Activated CD8-positive, alpha-beta memory T cell treated with anti-CD3 and anti-CD28 coated beads for 1 hour (primary cell): ENCODE measurements at places on chromosomes 3 and 15.

- DNase-seq: no peak
These were observed 700 bp upstream of the BLM start for GRCh38 chr15:90716317-90716975.

DNA sequence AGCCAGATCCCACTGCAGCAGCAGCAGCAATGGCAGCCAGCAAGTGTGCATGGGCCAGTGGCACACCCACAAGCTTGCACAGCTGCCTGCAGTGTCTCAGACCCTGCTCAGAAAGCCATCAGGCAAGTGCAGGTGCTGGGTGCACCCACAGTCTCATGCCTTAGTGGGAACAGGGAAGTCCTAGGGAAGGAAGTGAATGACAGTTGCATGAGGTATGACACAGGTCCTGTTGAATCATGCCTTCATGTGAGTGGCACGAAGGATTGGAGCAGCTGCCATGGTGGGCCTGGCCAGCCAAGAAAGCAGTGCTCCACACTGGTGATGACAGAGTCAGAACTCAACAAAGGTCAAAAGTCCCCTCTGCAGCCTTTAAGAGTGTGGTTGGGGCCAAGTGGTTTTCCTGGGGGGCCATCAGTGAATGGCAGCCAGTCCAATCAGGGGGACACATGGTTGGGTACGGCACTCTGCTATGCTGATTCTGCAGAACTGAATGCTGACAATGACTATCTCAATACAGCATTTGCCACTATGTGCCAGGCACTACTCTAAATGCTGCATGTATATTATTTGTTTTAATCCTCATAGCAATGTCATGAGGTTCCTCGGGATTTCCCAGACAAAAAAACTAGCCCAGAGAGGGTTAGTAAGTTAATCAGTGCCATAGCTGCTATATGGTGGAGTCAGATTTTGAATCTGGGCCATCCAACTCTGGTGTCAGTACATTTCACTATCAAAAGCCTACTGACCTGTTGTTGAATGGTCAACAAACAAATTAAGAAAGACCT is 94.3 kb downstream of the AQP9 start:
- DNase-seq: no peak

DNA sequence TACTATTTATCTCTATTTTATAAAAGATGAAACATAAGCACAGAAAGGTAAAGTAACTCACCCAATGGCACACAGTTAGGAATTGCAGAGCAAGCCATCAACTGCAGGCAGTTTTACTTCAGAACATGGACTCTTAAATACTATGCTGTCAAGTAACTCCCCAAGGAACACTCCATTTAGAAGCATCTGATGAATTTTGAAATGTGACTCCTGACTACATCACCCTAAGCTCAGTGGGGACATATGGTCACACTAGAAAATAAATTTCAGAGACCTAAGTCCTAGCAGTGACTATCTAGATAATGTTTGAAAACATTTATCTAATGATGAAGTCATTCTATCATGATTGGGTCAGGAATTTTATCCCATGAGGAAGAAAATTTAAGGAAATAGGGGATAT is 272.8 kb upstream of the ARRDC4 start:
- no peak for DNase-seq

- no peak for DNase-seq
These were observed 503.4 kb upstream of the NECTIN3 start for GRCh38 chr3:110568246-110568645.

DNA sequence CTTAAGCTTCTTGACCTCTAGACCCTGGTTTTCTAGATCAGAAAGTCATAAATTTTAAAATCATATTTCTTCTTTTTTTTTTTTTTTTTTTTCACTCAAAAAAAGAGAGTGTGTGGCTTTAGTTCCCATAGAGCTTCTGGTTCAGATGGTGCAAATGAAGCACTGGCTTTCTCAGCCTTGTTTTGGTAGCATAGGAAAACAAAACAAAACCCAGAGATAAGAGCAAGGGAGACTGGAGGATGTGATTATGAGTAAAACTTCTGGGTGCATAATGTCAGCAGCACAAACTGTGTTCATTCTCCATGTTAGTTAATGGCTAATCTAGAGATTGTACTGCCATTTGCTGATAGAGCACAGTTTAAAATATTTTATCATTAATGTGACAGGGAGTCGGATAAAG is 55.4 kb downstream of the RARB start:
- no peak for DNase-seq

GRCh38 chr3:14429237-14429636 is 26.8 kb downstream of the SLC6A6 start:
- no peak for DNase-seq

DNA sequence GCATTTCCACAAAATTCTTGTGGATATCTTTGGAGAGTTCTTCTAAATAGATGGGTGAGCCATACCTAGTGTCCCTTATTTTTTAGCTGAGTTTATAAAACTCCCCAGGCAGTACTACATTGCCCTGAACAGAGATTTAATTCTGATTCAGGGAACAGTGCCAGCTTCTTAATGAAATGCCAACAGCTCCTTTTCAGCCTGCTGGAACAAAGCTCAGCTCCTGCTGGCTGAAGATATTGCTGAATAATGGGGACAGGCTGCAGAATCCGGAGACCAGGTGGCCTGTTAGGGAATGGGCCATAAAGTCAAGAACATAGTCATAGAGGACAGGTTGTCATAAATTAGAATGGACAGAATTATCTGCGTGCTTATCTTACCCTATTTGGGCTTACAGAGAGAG is 8.9 kb downstream of the HGD start:
- DNase-seq: no peak

DNA sequence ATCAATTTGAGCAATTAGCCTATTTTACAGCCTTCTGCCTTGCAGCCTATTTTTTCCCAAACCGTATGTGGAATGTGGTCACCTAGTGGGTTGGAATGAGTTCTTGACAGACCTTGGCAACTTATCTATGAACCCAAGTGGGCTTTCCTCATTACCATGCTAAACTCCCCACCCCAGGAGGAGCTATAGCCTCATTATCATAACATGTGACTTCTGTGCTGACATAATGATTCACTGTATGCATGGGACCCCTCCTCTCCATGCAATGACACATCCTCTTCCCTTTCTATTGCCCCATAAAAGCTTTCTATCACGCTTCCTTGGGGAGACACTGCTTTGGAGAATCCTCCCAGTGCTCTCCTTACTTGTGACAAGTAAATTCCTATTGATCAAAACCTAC is 83.5 kb upstream of the FHIT start:
- DNase-seq: no peak

DNA sequence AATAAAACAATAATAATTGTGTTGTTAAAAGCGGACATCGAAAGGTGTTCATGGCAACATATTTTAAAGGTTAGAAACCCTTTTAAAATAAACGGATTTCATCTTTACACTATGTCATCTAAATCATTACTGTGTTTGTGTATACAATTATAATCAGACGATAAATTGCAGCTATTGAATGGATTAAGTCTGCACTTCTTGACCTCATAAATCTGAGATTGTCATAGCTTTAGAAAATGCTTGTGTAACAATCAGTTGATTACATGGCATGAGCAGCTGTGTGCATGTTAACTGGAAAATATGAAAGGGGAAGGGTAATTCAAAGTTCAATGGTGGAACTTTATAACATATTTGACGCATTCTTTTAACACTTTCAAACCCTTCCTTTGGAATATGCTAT is 152.4 kb upstream of the MDFIC2 start:
- no peak for DNase-seq

- no peak for DNase-seq
These were observed 73.5 kb downstream of the PPM1L start for GRCh38 chr3:160829486-160830009.

- DNase-seq: no peak
These were observed 306.6 kb upstream of the TGFBR2 start for GRCh38 chr3:30299674-30300385.

DNA sequence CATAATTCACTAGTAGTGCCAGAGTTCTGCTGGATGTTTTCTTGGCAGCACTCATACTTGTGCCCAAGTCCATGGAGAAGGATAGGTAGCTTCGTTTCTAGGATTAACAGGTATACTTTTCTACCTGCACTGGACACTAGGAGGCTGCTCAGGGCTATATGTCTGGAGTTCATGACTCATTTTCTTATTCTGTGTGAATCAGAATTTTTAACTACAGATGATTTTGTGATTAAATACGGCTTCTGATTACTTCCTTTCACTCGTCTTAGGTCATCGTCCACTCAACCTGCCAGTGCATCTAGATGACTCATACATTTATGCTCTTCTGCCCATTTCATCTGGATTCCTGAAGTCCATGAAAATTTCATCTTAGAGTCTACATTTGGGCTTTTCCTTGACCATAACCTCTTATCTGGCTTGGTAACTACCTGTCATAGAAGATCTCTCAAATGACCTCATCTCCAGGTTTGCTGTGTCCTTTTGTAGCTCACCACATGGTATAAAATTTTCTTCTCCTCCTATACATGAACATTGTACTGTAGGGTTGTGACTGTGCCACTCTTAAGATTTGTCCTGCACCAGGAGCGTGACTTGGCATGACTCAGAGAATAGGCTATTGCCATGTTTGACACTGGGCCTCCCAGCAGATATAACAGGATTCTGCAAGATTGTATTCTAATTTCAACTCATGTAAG is 66.7 kb upstream of the GCSAM start:
- no peak for DNase-seq
